Endothelial cell of umbilical vein (primary cell): ENCODE measurements at places on chromosomes 7 and 10.

DNA sequence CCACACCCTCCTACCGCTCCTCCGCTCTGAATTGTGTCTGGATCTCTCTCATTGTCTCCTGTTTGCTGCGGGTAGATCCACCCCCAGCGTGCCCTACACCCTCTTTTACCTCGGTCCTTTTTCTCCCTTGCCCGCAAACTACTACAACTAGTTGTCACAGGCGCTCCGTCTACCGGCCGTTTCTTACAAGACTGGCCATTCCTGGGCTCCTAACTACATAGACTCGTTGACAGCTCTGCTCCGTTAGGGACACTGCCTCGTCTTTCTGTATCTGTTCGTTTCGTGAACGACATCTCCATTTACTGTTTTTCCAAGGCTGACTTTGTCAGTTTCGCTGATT is 786 bp downstream of the TAF3 start:
- DNase-seq: peak; percentile 59

GRCh38 chr10:128280271-128280670 is 154.0 kb upstream of the MKI67 start:
- DNase-seq: no peak

GRCh38 chr10:3085785-3086567 is 18.6 kb downstream of the PFKP start:
- peak; percentile 44 for DNase-seq

DNA sequence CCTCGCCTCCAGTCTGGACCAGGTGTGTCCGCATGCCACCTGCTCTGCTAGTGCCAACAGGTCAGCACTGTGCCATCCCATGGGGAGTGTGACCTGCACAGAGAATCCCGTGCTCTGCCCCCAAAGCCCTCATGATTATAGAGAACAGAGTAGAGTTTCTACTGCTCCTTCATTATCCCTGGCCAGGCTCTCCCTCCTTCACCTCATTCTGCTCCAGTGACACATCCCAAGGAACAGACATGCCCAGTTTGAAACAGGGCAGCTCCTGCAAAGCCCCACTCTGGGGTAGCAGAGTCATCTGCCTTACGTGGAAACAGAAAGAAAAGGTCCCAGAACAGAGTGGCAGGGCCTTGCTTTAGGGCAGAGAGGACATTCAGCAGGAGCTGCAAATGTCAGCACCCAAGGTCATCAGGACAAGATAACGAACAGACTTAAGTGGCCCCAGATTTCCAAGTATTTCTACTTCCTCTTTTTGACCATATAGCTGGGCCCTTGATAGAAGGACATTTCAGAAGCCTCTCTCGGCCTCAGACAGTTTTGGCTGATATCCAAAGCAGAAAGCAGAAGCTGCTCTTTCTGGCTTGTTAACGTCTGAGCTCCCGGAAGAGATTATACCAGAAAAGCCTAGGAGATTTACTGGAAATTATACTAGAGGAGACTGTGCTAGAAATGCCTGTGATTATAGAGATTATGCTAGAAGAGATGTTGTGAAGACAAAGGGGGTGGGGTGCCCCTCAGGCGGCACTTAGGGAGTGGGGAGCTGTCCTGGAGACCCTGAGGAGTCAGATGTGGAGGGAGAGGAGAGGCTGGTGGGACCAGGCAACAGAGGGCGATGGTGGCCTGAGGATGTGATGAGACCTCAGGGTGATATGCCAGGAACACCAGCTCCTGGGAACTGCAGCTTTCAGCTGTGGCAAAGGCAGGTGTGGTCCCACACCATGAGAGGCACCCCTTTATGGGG is 12.6 kb downstream of the TMEM176B start:
- no peak for DNase-seq

GRCh38 chr7:99719996-99720769 is 14.8 kb downstream of the CYP3A7 start:
- DNase-seq: no peak

GRCh38 chr7:148049068-148049467 is 541.5 kb upstream of the C7orf33 start:
- no peak for DNase-seq

DNA sequence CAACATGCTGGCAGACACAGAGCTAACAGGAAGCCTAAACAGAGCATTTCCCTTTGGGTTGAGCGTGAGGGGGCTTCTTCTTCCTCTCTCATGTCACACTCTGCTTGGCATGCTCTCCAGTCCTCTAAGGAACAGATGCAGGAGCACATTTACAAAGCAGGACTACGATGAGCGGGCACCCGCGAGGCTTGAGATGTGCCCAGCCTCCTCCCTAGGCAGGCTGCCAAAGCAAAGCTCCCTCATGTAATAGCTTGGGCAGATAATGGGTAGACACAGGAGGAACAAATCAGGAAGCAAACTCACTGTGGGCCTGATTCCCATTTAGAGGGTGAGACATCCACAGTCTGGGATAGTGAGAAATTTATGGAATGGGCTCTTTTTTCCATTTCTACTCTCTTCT is 519.1 kb downstream of the NRG3 start:
- DNase-seq: peak; percentile 39

- DNase-seq: no peak
Observed at GRCh38 chr10:4212111-4212630, 427.2 kb upstream of the KLF6 start.

- peak; percentile 74 for DNase-seq
Observed at GRCh38 chr10:122279725-122280141, 8.6 kb downstream of the BTBD16 start.

DNA sequence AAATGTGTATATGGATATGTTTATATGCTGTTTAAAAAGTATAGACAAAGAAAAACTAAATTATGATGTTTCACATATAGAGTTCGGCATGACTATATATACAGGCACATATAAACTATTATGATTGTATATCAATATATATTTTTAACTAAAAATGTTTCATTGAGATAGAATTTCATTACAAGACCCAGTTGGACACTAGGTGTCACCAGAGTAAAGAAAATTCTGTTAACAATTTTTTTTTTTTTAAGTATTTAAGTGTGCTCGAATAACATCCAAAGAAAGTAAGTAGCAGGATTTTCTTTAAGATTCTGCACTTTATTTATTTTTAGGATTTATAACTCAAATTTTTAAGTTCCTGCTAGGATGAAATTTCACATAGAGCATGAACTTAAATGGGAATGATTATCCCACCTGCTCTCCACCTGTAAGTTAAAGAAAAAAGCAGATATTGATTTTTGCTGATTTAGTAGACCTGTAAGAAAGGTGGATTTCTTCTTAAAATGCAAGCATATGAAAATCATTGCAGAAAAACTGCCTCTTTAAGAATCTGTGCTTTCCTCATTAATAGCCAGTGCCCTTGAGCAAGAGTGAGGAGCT is 961.5 kb downstream of the PCDH15 start:
- peak; percentile 54 for DNase-seq

GRCh38 chr10:117457071-117457810 is 82.0 kb upstream of the PDZD8 start:
- DNase-seq: peak; percentile 41

GRCh38 chr7:112162784-112163506 is 43.3 kb downstream of the DOCK4 start:
- DNase-seq: peak; percentile 74

GRCh38 chr7:120735791-120736190 is 122.2 kb downstream of the TSPAN12 start:
- DNase-seq: peak; percentile 14

GRCh38 chr7:131493581-131493980 is 62.8 kb downstream of the PODXL start:
- no peak for DNase-seq

DNA sequence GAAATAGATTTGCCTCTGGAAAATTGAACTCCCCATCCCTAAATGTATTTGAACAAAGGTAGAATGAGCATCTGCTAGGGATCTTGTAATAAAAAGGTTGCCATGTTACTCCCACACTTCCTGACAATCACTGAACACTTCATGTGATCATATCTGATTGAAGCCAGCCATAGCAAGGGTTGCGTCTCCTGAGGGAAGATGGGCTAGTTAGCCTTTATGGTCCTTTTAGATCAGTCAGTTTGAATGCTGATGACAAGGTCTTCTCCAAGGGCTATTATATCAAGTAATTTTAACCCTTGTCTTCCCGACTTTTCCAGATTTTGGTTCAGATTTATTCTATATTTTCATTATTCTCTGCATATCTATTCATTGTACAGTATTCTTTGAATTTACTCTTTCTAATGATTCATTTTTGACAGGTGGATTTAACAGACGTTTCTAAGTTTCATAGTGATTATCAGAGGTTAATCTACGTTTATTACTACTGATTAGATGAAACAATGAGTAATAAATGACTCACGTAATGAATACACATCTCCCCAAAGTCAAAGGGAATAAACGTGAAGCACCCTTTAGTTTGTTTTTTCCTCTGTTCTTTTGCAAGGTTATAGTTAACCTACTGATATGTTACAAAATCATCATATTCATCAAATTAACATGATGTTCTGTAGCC is 28.1 kb downstream of the CSGALNACT2 start:
- peak; percentile 12 for DNase-seq

DNA sequence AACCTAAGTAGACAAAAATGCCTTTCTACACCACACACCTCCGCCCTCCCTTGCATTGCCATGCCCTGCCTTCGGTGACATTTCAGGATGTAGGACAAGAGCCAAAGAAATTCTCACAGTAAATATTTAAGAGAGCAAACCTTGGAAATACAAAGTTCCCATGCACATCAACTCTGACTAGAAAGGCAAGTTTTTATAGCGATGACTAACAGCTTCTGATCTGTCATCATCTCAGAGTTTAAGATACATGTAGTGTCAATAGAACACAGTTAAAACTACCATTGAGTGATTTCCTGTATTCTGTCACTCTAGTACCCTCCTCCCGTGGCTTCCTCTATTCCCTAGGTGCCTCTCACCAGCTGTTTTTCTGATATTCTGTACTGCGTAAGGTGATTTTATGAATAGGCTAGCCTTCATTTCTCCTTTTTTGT is 20.7 kb downstream of the SLC16A9 start:
- no peak for DNase-seq

- DNase-seq: no peak
Observed at GRCh38 chr7:125878988-125879387, 949.4 kb upstream of the POT1 start.

DNA sequence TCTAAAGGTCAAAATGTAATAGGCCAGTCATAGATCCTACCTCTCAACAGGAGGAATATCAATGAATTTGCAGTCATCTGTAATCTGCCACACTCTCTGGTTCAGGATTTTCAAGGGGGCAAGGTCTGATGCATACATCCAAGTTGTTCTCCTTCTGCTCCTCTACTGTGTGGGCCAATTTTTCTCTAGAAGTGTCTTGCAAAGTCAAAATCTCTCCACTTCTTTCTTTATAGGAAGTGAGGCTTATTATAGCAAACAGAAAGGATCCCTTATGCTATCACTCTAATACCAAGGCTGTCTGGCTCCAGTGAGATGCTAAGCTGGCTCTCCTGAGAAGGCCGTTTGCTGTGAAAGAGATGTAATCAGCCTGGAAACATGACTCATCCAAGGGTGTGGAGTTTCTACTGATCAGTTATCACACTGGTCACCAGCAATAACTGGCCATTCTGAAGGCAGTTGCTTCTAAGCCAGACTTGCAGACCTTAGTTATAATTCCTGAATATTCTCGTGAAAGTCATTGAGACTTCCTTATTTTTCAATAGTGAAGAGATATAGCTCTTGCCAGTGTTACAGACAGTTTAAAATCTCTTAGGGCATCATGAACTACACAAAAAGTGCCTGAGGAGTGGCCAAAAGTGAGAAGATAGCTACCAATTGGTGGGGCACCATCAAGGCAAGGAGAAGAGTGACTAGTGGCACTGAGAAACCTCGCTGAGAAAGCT is 43.2 kb upstream of the LRGUK start:
- DNase-seq: no peak

DNA sequence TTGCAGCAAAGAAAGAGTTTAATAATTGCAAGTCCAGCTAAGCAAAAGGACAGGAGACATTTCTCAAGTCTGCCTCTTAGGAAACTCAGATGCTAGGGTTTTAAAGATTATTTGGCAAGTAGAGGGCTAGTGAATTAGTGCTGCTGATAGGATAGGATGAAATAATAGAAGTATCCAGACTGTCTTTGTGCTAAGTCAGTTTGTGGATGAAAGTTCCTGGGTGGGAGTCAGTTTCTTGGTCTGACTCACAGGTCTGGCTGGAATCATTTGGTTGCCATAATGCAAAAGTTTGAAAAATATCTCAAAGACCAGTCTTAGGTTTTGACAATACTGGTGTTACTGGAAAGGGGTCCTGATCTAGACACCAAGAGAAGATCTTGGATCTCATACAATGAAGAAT is 42.6 kb upstream of the INHBA start:
- DNase-seq: no peak

- DNase-seq: no peak
Observed at GRCh38 chr10:33795529-33795928, 461.1 kb upstream of the NRP1 start.

DNA sequence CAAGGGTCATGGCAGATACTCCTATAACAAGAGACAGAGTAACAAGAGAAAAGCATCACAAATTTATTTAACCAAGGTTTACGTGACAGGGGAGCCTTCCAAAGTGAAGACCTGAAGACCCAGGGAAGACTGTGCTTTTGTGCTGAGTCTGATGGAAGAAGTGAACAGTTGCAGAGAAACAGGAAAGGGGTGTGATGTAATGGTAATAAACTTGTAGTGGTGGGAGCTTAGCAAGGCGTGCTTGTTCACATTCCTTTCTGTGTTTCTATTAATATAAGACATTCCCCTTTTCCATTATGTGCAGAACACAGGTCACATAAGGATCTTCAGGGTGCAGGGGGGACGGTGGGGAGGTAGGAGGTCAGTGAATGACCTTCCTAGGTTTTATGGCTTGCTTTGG is 25.5 kb upstream of the C10orf67 start:
- no peak for DNase-seq

DNA sequence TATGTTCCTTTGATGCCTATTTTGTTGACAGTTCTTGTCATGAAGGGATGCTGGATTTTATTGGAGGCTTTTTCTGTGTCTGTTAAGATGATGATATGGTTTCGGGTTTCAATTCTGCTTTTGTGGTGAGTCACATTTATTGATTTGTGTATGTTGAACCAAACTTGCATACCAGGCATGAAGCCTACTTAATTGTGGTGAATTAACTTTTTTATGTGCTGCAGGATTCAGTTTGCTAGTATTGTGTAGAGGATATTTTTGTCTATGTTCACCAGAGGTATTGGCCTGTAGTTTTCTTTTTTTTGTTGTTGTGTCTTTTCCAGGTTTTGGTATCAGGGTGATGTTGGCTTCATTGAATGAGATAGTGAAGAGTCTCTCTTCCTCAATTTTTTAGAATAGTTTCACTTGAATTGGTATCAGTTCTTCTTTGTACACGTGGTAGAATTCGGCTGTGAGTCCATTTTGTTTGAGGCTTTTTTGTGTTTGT is 345.9 kb downstream of the KIF20B start:
- no peak for DNase-seq

DNA sequence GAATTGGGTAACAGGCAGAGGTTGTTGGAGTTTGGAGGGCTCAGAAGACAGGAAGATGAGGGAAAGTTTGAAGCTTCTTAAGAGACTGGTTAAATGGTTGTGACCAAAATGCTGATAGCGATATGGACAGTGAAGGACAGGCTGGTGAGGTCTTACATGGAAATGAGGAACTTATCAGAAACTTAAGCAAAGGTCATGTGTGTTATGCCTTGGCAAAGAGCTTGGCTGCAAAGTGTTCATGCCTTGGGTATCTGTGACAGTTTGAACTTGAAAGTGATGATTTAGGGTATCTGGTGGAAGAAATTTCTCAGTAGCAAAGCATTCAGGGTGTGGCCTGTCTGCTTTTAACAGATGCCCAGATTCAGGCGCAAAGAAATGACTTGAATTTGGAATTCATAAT is 64.5 kb upstream of the EEPD1 start:
- no peak for DNase-seq

- DNase-seq: no peak
Observed at GRCh38 chr7:15104411-15105092, 202.0 kb upstream of the DGKB start.
